COLO829 (cell line): ENCODE measurements at places on chromosomes 2 and 18.

GRCh38 chr2:689877-690510 is 12.8 kb upstream of the TMEM18 start:
- no peak for DNase-seq

DNA sequence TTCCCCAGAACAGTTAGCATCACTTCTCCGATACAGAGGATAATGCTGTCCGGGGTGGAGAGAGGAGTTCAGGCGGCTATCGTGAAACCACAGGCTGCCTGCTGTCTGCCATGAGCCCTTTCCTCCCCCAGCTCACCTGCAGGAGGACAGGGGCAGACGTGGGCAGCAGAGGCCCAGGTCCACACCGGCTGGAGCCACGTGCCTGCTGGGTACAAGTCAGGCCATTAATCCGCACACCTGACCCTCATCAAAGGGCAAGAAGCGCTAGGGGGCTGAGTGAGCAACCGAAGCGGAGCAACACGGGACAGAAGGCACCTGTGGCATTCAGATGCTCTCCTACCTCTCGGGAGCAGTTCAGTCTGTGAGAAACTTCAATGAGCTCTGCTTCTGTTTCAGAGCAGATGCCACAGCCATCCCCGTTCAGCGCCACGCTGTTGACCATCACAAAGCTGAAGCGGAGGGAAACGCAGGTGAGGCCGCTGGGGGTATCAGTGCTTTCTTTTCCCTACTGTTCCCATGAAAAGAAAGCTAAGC is 21.5 kb downstream of the MPPE1 start:
- DNase-seq, result no peak

DNA sequence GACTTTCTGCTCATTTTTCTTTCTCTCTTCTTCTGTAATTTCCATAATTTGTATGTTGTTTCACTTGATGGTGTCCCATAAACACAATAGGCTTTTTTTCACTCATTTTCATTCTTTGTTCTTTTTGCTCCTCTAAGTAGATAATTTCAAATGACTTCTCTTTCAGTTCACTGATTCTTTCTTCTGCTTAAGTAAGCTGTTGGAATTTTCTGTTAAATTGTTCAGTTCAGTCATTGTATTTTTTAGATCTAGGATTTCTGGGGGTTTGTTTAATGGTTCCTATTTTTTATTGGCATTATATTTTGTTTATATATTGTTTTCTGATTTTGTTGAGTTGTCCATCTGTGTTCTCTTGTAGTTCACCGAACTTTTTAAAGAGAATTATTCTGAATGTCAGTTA is 19.5 kb downstream of the SP140L start:
- no peak for DNase-seq

DNA sequence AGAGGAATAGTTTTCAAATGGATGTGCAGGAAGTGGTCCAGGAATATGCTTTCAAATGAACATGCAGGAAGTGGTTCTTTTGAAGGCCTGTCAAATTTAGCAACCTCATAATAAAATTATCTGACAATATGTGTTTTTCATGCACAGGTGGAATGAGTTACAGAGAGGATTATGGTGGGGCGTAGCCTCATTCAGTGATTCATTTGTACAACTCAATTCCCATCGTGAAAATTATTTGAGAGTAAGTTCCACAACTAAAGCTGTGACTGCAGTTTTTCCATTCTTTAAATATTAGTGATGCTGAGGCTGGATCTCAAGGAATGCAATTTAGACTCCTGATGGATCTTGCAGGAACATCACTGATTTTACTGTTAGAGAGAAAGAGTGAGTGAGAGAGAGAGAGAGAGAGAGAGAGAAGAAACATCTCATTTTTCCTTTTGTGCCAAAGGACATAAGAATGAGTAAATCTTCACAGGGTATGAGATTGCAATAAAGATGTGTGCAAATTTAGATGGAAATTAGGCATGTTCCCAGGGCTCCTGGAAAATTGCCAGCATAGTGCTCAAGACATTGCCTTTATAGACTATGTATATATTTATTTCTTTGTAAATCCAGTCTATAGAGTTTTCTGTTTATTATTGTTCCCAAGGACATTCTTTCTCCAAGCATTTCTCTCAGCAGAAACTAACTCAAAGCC is 394.9 kb upstream of the ZEB2 start:
- no peak for DNase-seq

DNA sequence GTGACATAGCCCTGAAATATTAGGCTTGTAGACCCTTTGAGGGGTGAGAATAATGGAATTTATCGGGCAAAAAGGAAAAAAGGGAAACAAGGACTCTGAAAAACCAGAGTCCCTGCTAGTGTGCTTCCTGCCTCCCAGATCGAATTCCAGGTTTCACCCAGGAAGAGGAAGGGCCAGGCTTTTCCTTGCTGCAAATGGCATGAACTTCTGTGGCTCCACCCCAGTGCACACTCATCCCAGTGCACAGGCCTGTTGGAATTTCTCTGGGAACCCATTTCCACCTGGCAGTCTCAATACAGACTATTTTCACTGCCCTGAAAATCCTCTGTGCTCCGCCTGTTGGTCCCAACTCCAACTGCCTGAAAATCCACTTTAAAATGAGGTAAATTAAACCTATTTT is 29.9 kb downstream of the C18orf54 start:
- DNase-seq, result no peak

DNA sequence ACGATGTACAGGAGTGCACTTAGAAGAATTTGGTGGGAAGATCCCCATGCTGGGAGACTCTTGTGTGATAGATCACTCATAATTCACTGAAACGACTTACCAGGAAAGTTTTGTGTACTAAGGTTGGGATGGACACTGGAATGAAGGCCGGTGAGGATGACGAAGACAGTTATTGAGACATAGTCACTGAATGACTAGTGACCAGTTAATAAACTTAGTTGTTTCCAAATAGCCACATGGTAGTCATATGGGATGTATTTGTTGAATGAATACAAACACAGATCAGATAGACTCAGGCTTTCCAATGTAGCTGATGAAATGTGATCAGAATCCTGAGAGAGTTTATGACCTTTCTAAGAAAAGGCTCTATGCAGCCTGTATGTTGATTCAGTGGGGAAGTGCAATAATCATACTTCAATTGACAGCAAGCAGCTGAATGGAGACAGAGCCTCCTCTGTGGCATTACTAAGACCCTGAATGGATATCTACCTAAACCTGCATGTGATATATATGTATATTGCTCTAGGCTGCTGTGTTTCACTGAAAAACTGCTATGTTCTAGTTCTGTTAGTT is 20.4 kb downstream of the GDF7 start:
- no peak for DNase-seq
